ENCODE measurements at places on chromosomes 6 and 20. TPM values are rescaled to one million over a fixed set of nuclear protein-coding genes. Genes with fewer than 3 reads are reported as not detected.

The TCEA2 gene
- total RNA-seq, result 66.3 TPM

The SYTL3 gene
- 133 TPM for total RNA-seq

DNA sequence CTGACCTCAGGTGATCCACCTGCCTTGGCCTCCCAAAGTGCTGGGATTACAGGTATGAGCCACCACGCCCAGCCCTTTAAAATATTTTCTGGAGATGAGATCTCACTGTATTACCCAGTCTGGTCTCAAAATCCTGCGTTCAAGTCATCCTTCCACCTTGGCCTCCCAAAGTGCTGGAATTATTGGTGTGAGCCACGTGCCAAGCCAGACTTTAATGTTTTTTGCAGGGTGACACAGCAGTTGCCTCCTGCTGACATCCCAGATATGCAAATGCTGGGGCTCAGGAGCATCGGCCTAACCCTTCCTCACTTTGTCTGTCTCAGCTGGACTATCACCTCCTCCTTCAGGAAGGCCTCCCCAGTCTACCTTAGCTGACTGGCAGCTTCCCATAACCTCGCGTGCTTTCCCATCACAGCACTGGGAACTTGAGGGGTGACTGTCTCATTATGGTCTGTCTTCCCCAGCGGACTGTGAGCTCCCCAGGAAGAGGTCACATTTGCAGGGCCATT lies 14.3 kb upstream of the ID1 start:
- no peak for DNase-seq

The EDN3 gene
- 0.35 TPM for total RNA-seq

DNA sequence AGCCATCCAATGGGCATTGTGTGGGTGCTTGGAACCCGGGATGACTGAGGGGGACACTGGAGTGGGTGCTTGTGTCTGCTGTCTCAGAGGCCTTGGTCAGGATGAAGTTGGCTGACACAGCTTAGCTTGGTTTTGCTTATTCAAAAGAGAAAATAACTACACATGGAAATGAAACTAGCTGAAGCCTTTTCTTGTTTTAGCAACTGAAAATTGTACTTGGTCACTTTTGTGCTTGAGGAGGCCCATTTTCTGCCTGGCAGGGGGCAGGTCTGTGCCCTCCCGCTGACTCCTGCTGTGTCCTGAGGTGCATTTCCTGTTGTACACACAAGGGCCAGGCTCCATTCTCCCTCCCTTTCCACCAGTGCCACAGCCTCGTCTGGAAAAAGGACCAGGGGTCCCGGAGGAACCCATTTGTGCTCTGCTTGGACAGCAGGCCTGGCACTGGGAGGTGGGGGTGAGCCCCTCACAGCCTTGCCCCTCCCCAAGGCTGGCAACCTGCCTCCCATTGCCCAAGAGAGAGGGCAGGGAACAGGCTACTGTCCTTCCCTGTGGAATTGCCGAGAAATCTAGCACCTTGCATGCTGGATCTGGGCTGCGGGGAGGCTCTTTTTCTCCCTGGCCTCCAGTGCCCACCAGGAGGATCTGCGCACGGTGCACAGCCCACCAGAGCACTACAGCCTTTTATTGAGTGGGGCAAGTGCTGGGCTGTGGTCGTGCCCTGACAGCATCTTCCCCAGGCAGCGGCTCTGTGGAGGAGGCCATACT lies 49.4 kb downstream of the PYGB start:
- no peak for DNase-seq

DNA sequence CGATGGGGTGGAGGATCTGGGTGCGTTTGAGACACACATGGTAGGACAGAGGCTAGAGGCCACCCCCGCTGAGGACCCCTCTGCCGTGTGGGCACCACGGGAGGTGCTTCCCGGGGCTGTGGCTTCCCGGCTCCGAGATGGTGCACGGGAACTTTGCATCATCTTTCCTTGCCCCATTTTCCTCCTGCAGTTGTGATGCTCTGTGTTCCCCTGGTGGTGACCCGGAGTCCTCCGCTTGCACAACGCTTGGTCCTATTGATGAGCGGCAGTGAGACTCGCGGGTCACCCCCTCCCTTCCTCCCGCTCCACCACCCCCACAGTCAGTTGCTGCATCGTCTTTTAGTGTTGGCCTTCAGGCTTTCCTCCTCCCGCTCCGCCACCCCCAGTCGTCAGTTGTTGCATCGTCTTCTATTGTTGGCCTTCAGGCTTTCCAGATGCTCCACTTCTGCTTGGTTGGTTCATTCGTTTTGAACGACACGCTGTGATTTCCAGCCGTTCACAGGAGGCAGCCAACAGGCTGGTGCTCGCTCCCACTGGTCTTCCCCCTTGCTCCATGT lies 37.3 kb downstream of the PYGB start:
- DNase-seq, result no peak

- DNase-seq, result no peak
Measured at GRCh38 chr6:116366740-116367275, 3.9 kb upstream of the DSE start.

GRCh38 chr20:62030834-62031434 lies 34.7 kb downstream of the TAF4 start:
- peak; percentile 25 for DNase-seq

DNA sequence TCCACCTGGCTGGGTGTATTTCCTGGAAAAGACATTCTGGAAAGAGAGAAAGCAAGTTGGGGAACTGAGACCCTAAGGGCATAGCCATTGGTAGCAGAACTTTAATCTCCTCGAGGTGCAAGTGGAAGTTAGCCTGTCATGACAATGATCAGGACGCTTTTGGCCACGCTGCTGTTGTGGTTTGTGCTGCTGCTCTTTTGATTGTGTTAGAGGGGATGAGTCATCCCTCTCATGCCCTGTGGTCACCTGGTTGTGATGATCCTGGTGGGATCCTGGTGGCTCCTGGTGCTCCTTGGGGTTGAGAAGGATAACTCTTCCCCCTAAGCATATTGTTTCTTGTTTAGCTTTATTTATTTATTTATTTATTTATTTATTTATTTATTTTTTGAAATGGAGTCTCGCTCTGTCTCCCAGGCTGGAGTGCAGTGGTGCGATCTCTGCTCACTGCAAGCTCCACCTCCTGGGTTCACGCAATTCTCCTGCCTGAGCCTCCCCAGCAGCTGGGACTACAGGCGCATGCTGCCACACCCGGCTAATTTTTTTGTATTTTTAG lies 350.3 kb downstream of the KIF16B start:
- no peak for DNase-seq

The POFUT1 gene
- 23.2 TPM for total RNA-seq

The FERMT1 gene
- not detected for total RNA-seq

The CST5 gene
- not detected for total RNA-seq

The TNFRSF6B gene
- not detected for total RNA-seq

The ISM1 gene
- not detected for total RNA-seq

DNA sequence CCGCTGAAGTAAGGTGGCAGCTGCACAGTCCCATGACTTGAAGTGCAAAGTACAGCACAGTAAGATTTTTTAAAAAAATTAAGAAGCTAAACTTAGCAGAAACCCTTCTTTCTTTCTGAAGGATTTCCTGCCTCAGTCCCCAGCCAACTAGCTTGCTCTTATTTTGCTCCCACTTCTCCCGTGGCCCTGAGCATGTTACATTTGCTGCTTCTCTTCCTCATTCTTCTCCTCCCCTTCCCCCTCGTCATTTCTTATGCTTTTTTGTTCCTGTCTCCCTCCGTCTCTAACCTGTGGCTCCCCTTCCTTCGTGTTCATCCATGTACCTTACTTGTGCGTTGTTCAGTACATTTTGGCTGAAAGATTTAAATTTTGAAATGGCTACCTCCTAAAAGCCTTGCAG lies 123.0 kb downstream of the SASH1 start:
- no peak for DNase-seq

The MDFI gene
- total RNA-seq, result not detected

GRCh38 chr20:4560667-4561066 lies 161.0 kb upstream of the PRND start:
- DNase-seq, result no peak

DNA sequence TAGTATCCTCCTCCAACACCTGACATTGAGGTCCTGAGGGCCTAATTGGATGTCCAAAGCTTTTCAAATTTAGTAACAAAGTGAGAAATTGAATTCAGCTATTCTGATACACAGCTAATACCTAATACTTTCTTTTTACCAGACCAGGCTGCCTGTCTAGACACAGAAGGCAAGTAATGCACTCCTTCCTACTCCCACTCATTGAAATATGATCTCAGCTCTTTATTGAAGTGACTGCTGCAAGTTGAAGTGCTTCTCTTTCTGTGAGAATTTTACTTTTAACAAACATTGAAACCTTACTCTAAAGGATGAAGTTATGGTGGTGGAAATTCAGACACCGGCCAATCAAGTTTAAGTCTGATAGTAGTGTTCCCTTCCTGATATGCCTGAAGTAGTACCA lies 90.8 kb upstream of the OGFRL1 start:
- no peak for DNase-seq

- DNase-seq, result no peak
Measured at GRCh38 chr6:38150681-38151296, 331.3 kb downstream of the ZFAND3 start.

The CYP39A1 gene
- total RNA-seq, result not detected

GRCh38 chr6:308768-309167 lies 16.5 kb downstream of the DUSP22 start:
- DNase-seq, result no peak

DNA sequence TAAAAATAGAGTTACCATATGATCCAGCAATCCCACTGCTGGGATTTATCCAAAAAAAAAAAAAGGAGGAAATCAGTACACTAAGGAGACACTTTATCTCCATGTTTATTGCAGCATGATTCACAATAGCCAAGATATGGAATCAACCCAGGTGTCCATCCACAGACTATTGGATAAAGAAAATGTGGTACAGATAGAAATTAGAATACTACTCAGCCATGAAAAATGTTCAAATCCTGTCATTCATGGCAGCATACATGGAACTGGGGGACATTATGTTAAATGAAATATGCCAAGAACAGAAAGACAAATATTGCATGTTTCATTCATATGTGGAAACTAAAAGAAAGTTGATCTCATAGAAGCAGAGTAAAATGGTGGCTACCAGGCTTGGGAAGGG lies 75.3 kb downstream of the ERMARD start:
- no peak for DNase-seq

The FOXA2 gene
- not detected for total RNA-seq

- peak; percentile 64 for DNase-seq
Measured at GRCh38 chr20:23143098-23143497, 57.0 kb upstream of the CD93 start.

- no peak for DNase-seq
Measured at GRCh38 chr6:91781946-91782345, 1195.1 kb upstream of the MAP3K7 start.

GRCh38 chr20:4170621-4171537 lies 155.5 kb upstream of the RNF24 start:
- no peak for DNase-seq

DNA sequence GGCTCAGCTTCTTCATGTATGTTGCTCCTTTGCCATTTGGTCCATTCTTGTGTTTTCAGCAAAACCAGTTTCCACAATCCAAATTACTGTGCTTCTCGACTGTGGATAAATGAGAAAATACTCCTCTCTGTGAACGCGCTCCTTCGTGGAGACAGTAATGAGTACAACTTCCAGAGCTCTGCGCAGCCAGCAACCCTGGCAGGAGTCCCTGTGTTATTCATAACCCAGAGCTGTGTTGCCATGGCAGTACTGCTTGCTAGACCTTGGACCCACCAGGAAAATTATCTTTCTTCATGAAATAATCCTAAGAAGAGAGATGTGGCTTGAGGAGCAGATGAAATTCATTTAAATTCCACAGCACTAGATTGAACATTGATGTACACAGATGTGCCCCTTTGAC lies 73.7 kb downstream of the SLC22A3 start:
- DNase-seq, result no peak

The PRSS16 gene
- 1.6 TPM for total RNA-seq

GRCh38 chr6:120108061-120108795 lies 758.7 kb upstream of the MAN1A1 start:
- no peak for DNase-seq

DNA sequence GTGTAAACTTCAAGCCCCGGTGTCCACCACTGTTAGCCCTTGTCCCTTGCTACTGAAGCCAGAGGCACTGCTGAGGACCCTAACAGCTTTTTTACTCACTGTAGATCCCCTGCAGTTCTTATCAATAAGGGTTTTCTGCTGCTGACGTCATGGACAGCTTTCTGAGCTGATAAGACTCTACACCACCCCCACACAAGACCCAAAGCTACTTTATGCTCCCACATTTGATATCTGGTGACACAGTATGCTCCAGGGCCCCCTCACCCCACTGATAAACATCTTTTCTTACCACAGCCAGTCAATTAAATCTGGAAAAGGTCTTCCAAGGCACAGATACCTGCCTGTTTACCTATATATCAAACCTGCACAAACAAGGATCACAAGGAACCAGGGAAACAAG lies 65.3 kb downstream of the NUS1 start:
- no peak for DNase-seq

The PPARD gene
- 23.4 TPM for total RNA-seq

GRCh38 chr20:56554869-56555268 lies 21.8 kb downstream of the FAM209B start:
- DNase-seq, result peak; percentile 21

DNA sequence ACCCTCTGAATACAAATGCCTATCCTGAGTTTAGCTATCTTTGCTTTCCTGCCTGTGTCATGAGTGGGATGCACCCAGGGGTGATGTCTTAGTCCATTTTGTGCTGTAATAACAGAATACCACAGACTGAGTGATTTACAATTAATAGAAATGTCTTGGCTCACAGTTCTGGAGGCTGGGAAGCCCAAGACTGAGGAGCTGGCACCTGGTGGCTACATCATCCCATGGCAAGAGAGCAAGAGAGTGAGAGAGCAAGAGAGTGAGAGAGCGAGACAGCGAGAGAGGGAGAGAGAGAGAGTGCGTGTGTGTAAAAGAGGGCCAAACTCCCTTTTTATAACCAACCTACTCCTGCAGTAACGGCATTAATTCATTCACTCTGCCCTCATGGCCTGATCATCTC lies 76.8 kb downstream of the PRDM1 start:
- no peak for DNase-seq

GRCh38 chr6:76043690-76044089 lies 28.8 kb downstream of the IMPG1 start:
- DNase-seq, result no peak

DNA sequence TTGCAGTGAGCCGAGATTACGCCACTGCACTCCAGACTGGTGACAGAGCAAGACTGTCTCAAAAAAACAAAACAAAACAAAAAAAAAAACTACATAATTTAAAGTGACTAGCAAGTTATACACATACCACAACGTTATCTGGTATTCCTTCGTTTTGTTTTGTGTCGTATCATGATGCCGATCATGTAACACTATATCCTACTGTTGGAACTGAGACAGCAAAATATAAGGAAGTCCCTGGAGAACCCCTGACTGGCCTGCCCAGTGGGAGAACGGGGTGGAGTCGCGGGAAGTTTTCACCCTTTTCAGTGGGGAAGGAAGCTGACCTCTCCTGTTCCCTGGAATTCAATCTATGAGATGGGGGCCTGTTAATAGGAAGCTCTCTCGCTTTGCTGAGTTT lies 15.1 kb downstream of the SOX4 start:
- DNase-seq, result no peak

GRCh38 chr6:118770835-118771234 lies 119.4 kb upstream of the CEP85L start:
- DNase-seq, result no peak

GRCh38 chr6:44316481-44316880 lies 3.3 kb upstream of the AARS2 start:
- DNase-seq, result no peak
